ENCODE measurements at places on chromosomes 1 and 21.

- DNase-seq: no peak
Observed at GRCh38 chr1:8938232-8938999, 7.3 kb upstream of the CA6 start.

DNA sequence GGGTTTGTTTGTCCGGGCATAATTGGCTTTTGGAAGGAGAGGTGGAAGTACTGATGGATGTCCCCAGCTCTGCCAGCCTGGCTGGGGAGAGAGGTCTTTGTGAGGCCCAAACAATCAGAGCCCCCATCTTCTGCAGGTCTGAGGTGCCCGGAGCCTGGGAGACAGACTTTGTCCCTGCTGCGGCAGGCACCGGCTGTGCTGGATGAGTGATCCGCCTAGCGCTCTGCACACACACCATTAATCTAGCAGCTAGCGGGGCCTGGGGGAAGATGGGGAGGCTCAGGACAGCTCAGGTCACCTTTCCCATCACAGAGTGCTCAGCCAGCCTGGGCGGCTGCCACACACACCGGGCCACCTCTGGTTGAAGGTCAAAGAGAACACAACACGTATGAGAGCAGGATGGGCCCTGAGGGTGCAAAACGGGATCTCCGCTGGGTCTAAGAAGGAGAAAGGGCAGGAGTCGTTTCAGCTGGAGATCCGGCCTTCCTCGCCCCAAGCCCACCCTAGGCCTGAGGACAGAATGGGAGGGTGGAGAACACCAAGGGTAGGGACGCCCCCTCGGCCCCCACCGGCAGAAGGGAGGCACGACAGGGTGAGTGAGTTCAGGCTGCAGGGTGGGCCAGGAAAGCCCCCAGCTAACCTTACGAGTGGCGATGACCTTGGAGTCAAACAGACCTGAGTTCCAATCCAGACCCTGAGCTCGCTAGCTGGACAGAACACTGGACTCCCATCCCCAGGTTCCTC lies 341.8 kb downstream of the NPHP4 start:
- no peak for DNase-seq

- DNase-seq: no peak
Observed at GRCh38 chr1:17011092-17011438, 663 bp downstream of the ATP13A2 start.

DNA sequence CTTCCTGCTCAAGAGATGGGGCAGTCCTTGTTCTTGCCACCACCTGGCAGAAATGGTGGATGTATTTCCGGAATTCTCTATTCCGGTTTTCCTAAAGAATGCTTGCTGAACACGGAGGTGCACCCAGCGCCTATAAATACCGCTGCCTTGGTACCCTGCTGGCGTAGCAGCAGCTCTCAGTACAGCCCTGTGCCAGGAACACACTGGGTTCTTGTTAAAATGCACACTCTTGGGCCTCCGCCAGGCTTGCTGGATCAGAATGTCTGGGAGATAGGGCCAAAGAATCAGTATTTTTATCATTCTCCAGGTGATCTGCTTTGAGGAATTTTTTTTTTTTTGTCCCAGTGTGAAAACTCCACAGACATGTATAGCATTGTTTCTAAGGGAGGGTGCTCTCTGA lies 54.2 kb downstream of the IGSF5 start:
- DNase-seq: no peak

GRCh38 chr1:155322571-155322952 lies 1.9 kb downstream of the RUSC1 start:
- DNase-seq: no peak

- no peak for DNase-seq
Observed at GRCh38 chr21:27339902-27340301, 373.0 kb upstream of the ADAMTS5 start.

DNA sequence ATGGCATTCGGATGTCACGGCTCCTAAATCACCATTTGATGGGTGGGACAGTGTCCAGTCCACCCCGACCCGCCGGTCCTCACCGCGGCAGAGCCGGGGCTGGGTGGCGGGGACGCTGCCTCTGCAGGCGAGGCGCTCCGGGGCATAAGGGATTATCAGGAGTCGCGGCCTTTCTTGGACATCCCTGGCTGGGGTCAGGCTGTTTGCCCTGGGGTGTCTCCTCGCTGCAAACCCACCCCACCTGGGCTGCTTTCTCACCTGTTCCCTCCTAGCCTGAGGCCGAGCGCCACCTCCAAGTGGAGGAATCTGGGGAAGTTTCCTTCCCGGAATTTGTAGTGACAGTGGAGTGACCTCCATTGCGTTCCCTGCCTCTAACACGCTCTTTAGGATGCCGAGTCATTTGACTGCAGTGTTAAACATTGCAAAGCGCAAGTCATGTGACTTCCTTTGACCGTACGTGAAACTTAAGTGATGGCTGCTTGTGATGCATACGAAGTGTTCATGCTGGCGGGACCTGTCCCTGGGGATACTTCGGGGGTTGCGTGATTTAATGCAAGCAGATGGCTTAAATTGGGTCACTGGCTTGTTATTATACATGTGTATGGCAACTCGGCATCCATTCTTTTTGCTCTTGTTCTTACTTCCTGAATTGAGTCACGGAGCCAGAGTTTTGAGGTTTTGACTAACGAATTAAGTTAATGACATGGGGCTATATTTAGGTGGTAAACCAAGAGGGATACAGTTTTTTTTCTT lies 536 bp downstream of the LGALS8 start:
- peak; percentile 73 for DNase-seq

DNA sequence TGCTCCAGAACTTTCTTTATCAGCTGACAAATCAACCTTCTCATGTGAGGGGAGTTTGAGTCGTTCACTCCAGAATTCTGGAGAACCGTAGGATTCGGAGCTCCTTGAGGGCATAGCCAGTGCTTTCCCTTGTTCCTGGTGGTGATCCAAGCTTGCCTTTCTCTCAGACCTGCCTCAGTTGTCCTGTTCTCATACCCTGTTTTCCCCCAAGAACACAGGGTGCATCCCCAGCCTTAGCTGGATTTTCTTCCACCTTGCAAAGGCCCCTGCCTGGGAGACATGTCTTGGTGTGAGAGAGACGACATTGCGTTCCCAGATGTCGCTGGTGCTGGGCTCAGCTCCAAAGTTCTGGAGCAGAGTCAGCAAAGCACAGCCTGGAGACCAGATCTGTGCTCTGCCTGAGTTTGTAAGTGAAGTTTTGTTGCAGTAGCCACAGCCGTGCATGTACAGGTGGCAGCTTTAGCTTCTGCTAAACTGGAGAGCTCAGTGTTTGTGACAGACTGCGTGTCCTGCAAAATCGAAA lies 40.0 kb downstream of the ABCG1 start:
- no peak for DNase-seq

DNA sequence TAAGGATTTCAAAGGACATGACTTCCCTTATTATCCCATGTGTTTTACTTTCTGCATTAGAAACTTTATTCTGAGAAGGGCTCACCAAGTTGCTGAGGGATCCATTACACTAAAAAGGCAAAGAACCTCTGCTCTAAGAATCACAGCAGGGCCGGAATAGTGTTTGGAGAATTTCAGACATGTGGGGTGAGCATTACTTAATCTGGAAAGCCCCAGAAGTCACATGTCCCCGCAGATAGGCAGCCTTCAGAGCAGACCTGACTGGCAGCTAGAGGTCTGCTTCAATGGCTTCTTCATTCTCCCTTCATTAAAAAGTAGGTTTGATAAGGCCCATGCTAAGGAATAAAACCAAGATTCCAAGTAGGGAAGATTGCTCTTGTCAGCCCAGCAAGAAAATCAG lies 52.6 kb upstream of the RBM15 start:
- no peak for DNase-seq

DNA sequence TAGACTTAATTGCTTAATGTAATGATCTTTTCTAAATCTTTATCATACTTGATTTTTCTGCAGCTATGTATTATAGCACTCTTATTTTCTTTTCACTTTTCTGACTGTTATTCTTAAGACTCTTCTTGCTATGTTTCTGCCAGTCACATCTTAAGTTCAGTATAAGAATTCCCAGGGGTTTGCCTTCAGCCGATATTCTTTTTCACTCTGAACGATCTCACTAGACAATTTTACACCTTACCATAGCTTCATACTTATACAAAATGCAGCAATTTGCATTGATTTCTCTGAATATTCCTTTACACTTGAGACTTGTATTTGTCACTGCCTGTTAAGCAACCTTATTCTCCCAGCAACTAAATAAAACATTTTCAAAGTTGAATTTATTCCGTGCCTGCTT lies 242.5 kb upstream of the OLFM3 start:
- DNase-seq: no peak

DNA sequence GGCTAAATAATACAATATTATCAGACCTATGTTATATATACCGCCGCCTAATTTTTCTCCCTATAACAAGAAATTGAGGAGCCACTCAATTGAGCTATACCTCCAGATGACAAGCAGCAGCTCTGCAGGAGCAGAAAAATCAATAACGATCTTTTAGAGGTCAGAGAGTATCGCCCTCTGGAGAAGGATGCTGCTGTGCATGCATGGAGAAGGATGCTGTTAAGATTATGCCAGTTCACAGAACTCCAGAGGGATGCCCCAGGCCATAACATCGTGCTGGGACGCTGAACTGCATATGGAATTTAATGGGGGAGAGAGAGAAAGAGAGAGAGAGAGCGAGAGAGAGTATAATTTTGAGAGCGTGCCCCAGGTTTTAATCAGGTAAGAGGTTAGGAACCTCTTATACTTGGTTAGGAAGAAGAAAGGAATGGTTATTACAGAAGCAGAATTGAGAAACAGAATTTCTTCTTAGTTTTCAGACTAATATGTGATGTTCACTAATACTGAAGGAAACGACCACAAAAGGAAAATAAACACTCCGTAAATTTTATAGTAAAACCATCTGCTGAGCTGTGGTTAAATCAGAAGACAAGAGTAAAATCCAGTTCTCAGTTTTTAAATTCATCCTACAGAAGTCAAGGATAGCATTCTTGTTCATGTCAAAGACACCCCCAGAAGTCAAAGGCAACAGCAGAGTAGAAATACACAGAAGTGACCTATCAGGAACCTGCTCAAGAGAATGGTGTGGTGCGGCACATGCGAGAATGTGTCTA lies 111.1 kb downstream of the SMYD2 start:
- no peak for DNase-seq

DNA sequence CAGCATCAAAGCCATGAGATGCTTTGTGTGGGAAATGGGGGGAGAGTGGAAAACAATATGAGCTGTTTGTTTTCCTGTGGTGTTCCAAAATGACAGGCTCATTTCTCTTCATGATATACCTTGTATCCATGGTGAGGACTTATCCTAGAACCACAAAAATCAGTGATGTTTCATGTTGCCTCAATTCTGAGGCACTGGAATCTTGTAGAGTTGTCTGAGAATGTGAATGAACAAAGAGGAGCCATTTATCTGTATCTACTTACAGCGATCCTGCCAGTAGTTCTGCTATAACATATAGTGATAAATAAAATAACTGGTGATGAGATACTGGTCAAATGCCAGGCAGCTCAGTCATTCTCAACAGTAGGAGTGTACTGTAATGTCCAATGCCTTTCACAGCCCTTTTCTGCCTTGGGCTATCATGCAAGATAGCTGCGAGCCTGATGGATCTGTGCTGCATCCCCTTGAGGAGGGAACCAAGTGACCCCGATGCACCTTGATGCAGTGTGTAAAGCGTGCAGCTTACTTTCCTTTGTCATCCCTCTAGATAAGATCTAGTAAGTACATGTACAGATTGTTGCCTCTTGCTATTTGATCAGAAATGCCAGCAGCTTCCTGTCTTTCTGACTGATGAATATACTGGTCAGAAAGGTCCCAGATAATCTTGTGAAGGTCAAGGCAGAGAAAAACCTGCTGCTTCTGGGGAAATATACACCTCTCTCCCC lies 52.8 kb downstream of the SLC44A3 start:
- DNase-seq: no peak

DNA sequence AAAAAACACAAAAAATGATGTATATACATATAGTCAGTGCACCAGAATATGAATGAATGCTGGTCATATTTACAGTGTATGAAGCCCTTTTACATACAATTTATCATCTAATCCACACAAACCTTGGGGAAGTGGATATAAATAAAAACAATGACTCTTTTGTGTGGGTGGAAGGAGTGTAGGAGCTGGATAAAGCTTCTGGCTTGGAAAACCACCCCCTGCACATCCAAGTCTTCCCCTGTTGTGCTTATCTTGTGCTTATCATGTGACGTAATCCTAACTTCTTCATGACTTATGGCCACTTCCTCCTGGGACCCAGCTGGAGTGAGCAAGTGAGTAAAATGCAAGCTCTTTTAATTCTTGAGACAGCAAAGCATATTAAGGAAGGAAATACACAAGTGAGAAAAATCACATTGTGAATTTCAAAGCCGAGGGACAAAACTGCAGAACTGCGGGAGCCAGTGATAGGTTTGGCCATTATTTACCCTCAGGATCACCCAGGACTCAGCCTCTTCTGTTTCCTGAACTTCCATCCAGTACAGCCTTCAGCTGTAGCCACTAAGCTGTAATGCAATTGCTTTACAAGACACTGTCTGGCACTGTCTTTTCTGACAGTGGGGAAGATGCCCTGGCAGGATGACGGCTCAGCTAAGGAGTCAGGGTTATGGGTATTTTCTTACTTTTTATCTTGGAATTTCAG lies 104.0 kb upstream of the PPM1J start:
- no peak for DNase-seq

GRCh38 chr1:74429580-74429979 lies 82.8 kb downstream of the LRRC53 start:
- no peak for DNase-seq

- DNase-seq: no peak
Observed at GRCh38 chr1:172342584-172343239, 77.8 kb upstream of the C1orf105 start.

GRCh38 chr1:15949453-15950245 lies 26.3 kb downstream of the ZBTB17 start:
- peak; percentile 97 for DNase-seq

GRCh38 chr1:105724286-105724685 lies 1332.2 kb upstream of the PRMT6 start:
- DNase-seq: no peak

- no peak for DNase-seq
Observed at GRCh38 chr1:89130716-89131115, 4.8 kb upstream of the GBP2 start.

GRCh38 chr1:163410073-163410999 lies 88.6 kb downstream of the NUF2 start:
- peak; percentile 30 for DNase-seq

GRCh38 chr1:43878854-43879253 lies 54.7 kb upstream of the ARTN start:
- DNase-seq: no peak

DNA sequence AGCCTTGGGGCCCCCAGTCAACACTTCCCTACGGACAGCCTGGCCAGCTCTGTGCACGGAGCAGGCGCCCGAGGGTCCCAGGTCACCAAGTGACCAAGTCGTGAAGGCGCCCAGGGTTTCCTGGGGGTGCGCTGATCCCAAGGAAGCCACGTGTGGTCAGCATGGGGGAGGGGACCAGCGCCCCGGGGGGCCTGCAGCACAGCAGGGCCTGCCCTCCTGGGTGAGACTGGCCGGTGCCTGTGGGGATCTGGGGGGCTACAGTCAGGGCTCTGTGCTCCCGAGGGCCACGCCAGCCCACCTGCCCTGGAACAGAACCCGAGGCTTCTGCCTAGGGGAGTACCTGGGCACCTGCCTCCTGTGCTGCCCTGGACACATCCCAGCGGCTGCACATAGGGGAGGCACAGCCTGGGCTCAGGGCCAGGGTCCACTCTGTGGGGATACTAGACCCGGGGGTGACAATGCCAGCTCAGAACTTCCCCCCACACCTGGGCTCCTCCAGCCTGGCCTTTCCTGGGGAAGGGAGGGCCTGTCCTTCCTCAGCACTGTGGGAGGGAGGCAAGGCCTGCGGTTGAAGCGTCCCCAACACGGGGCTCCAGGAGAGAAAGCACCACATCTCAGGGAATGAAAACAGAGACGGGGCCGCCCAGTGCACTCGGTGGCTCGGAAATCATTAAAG lies 6.2 kb upstream of the POFUT2 start:
- no peak for DNase-seq

- no peak for DNase-seq
Observed at GRCh38 chr1:100862591-100862990, 32.1 kb downstream of the EXTL2 start.

- no peak for DNase-seq
Observed at GRCh38 chr1:177340601-177341067, 169.9 kb downstream of the BRINP2 start.

All from CD4-positive, alpha-beta T cell treated with Interleukin-2 at 100 ng/mL for 4 hours (primary cell).